Stimulated activated CD4-positive, alpha-beta T cell treated with anti-CD3 and anti-CD28 coated beads, Interleukin-1b, Interleukin-23, amount 100 ng/mL, for 48 hours (primary cell): ENCODE measurements at places on chromosomes 13 and 19.

DNA sequence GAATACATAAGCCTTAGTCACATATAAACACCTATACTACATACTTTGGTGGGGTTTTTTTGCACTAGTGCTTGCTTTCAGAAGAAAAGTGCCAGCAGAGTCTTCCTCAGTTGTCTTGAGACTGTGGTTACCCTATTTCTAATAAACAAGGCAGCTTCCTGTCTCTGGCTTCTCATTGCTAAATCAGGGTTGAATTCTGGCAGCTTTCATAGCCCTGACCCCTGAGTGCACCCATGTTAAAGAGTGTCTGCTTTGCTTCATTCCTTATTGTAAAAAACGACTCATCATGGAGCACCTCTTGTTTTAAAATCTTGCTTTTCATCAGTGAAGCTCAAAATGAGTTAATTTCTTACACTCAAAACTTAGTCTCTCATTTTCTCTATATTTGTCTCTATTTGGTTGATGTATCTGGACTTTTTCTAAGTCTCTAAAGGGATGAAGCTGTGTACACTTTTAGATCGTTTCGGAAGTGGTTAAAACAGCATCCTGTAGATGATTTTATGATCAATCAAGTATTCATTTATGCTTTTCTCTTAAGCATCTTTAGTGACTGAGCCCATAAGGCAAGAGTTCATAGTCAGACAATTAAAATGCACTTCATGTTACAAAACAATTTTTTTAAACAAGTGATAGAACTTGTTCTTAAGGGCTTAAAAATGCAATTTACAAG lies 72.1 kb downstream of the KLF12 start:
- no peak for DNase-seq

- DNase-seq: no peak
These were observed 9.9 kb downstream of the IGFL1 start for GRCh38 chr19:46239193-46240024.

GRCh38 chr19:48624067-48624594 lies 4.8 kb downstream of the SPHK2 start:
- DNase-seq: peak; percentile 98

DNA sequence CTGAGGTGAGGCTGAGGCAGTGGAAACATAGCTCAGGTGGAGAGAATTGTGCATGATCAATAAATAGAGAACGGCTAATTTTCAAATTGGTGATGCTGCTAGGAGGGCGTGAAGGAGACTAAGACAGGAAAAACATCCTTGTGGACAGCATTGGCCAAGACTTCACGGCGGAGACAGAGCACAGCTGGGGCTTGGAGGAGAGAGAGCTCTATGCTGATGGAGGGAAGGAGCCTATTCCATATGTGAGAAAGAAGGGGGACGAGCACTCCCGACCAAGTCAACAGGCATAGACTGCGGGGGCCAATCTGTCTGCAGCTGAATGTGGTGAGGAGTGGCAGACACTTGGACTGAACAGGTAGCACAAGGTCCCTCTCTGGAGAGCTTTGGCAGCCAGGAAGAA lies 14.8 kb upstream of the SPATA13 start:
- no peak for DNase-seq

DNA sequence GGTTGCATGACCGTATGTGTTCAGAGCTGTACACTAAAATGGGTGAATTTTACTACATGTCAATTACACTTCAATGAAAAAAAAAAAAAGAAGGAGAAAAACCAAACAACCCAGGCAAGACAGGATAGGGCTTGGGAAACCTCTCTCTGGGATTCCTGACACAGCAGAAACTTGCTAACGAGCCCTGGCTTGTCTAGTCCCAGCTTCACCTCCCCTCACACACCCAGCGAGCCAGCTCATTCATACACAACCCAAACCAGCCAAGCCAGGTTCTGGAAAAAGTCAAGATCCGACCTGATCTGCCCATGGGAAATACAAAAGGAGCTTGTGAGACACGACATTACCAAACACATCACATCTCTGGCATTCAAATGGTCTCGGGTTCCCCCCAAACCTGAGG lies 3.7 kb upstream of the TECR start:
- no peak for DNase-seq

DNA sequence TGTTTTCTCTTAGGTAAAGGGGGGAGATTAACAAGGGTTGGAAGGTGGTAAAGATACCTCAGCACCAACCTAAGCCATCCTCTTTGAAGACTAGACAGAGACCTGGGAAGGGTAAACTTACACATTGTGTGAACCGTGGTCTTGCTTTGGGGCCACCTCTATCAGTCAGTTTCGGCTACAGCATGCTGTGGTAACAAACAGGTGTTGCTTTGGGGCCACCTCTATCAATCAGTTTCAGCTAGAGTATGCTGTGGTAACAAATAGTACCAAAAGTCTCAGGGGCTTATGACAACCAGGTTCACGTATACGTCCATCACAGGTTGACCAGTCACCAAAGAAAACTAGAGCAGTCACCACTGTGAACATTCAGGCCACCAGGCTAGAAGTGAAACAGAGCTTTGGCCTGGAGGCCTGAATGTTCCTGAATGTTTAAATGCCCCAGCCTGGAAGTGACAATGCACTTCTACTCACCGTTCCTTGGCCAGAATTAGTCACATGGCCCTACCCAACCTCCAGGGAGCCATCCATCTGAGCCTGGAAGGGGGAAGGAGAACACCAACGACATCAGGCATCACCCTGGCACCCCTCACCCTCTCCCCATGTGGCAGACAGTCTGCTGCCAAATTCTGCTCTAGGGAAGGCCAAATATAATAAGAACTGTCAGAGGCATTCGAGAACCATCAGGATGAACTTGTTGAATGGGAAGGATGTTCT lies 3.8 kb downstream of the FXYD7 start:
- no peak for DNase-seq

DNA sequence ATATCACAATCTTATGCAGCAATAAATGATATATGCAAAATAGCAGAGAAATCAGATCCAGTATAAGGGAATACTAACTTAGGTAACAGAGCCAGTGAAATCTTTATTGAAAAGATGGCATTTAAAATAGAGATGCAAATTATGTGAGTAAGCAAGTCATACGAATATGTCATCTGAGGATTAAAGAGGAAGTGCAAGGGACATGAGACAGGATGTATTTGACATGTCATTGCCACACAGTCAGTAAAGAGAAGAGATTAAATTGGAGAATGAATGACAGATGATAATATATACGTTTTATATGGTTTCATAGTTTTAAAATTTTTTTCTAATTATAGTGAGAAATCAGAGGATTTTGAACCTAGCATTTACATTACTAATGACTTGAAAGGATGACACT lies 426.4 kb downstream of the SLITRK5 start:
- no peak for DNase-seq

DNA sequence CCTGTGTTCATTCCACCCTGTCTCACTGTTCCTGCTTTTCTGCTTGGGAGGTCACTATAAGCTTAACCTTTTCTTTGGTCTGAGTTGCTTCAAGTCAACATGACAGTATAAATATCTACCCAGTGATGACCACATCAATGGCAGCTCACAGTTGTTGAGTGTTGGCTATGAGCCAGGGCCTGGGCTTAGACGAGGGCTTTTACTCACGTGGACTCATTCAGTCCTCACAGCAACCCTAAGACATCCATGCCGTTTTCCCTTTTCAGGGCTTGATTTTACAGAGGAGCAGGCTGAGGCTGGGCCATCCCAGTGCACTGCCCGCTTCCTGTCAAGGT lies 10.2 kb upstream of the CCDC97 start:
- DNase-seq: no peak

DNA sequence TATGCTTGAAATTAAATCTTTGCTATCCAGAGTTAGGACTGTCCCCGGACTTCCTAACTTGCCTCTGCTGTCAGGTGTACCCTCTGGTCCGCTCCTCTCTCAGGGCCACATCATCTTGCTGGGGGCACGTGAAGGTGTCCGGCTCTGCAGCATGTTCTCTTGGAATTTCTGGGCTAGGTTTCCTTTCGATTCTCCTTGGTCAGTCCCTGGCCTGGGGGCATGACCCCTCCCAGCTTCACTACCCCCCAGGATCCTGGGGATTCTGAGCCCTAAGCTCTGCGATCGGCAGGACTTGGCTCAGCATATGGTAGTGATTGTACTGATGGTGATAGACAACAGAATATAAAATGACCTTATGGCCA lies 5.1 kb upstream of the GPI start:
- DNase-seq: no peak

GRCh38 chr13:78978381-78978998 lies 319.5 kb upstream of the OBI1 start:
- peak; percentile 1 for DNase-seq

- DNase-seq: no peak
These were observed 118.8 kb downstream of the EFNB2 start for GRCh38 chr13:106416645-106417044.

DNA sequence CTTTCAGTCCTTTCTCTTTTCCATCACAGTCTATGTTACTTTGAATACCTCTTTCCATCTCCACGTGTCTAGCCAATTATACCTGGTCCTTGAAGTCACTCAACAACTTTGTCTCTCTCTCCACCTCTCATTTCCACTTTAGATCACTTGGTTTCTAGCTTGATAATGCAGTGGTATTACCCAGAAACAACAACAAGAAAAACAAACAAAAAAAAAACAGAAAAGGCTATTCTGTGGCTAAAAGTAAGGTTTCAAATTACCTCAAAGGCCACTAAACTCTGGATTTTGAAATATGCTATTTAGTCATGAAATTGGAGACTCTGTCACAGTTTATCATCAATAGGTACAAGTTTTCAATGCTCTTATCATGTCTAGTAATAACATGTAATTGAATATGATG lies 184.8 kb downstream of the PCDH9 start:
- DNase-seq: no peak

GRCh38 chr19:9878511-9879196 lies 43.5 kb downstream of the PIN1 start:
- DNase-seq: no peak

GRCh38 chr13:109789262-109789661 lies 2.9 kb upstream of the IRS2 start:
- DNase-seq: no peak

DNA sequence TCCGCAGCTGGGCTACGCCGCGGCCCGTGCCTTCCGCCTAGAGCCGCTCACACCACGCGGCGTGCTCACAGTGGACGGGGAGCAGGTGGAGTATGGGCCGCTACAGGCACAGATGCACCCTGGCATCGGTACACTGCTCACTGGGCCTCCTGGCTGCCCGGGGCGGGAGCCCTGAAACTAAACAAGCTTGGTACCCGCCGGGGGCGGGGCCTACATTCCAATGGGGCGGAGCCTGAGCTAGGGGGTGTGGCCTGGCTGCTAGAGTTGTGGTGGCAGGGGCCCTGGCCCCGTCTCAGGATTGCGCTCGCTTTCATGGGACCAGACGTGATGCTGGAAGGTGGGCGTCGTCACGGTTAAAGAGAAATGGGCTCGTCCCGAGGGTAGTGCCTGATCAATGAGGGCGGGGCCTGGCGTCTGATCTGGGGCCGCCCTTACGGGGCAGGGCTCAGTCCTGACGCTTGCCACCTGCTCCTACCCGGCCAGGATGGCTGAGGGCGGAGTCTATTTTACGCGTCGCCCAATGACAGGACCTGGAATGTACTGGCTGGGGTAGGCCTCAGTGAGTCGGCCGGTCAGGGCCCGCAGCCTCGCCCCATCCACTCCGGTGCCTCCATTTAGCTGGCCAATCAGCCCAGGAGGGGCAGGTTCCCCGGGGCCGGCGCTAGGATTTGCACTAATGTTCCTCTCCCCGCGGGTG lies 7.4 kb downstream of the DBP start:
- no peak for DNase-seq

GRCh38 chr19:44807652-44808462 lies 1.0 kb upstream of the BCAM start:
- DNase-seq: no peak

GRCh38 chr19:56356944-56357343 lies 36.4 kb downstream of the ZNF582 start:
- no peak for DNase-seq

- no peak for DNase-seq
These were observed 244.4 kb downstream of the DLEU7 start for GRCh38 chr13:50599046-50599445.

- no peak for DNase-seq
These were observed 609.8 kb upstream of the KLF12 start for GRCh38 chr13:74743992-74744391.

- DNase-seq: no peak
These were observed 371.4 kb downstream of the KCNRG start for GRCh38 chr13:50386541-50387050.

- no peak for DNase-seq
These were observed 1484.8 kb downstream of the EFNB2 start for GRCh38 chr13:105050686-105051085.

DNA sequence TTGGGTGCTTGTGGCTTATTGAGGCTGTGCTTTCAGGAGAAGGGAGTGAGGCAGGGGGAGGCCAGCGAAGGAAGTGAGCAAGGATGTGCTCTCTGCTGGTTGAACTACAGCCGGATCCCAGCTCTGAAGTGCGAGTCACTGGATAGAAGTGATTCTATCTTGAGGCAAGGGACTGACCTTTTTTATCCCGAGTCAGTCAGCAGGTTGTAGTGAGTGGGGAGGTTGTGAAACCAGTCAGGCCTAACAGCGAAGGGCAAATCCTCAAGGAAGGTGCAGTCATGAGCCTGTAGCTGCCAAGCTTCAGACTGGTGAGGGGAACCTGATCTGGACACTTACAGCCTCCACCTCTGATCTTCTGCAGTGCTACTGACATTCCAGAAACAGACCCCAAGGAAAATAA lies 18.6 kb downstream of the SCEL start:
- DNase-seq: no peak

DNA sequence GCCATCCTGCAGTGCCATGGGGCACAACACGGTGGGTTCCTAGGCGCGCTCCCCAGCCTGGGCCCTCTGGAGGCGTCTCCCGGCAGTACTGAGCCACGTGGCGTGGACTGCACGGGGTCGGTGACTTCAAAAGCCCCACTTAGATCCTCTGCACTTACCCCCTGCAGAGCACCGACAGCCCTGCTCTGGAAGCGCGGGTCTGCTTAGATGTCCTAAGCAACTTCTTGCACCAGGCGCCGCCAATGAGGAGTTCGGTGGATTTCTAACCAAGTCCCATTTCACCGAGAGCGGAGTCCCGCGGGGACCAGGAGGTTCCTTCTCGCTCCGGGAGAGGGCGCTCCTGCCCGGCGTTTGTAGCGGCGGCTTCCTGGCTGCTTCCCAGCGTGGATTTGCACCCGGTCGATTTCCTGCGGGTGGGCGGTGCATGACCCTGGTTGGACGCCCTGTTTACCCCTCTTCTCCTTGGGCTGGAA lies 25.2 kb upstream of the ZNF845 start:
- peak; percentile 8 for DNase-seq
